ENCODE measurements at places on chromosomes 7 and 10. TPM values are rescaled to one million over a fixed set of nuclear protein-coding genes. Genes with fewer than 3 reads are reported as not detected.
A peak's percentile ranks its signal among the peaks of the same experiment; 100 is the strongest.

SH2D4B gene
- total RNA-seq: 0.22 TPM

GRCh38 chr7:130490311-130490791 lies 1.5 kb upstream of the MEST start:
- no peak overlapping the region for H3K27ac ChIP-seq
- H3K36me3 ChIP-seq: peaks cover 5% of the 10 kb centered on the region
- H3K4me1 ChIP-seq: peaks cover 23% of the 10 kb centered on the region
- H3K4me3 ChIP-seq: no peak overlapping the region

DNA sequence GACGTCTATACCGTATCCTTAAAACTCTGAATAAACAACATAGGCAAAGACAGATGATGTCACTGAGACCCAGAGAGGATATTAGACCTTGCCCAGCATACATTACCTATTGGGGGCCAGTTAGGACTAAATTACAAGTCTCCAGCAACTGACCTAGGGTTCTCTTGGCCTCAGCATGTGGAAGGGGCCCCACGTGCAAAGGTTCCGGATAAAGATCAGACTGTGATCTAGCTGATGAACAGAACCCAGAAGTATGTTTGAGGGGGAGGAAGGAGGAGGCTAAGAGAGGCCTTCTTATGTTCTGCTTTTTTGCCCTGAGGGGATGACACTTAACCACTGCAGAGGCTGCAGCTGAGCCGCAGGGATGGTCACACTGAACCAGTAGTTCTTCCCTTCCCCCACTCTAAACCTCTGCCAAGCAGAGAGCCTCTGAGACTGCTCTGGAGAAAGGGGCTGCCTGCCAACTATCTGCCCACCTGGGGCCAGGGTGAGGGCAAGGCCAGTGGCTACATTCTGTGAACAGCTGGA lies 24.0 kb upstream of the KMT2C start:
- H3K4me1 ChIP-seq: peaks cover 7% of the 10 kb centered on the region
- no peak overlapping the region for H3K4me3 ChIP-seq

GRCh38 chr7:142420554-142421362 lies 162.9 kb upstream of the PRSS58 start:
- H3K4me3 ChIP-seq: no peak overlapping the region
- H3K4me1 ChIP-seq: peaks cover 14% of the 10 kb centered on the region
- no peak overlapping the region for H3K27ac ChIP-seq
- H3K36me3 ChIP-seq: no peaks in the 10 kb centered on the region

- H3K36me3 ChIP-seq: peaks cover 4% of the 10 kb centered on the region
- H3K4me1 ChIP-seq: peaks cover 19% of the 10 kb centered on the region
- H3K27ac ChIP-seq: no peak overlapping the region
- DNase-seq: peak; percentile 72
Measured at GRCh38 chr10:75399461-75400162, 2.0 kb downstream of the ZNF503 start.

ANK3 gene
- total RNA-seq: 3.6 TPM

GRCh38 chr10:122190176-122190943 lies 80.7 kb upstream of the BTBD16 start:
- DNase-seq: no peak
- no peaks in the 10 kb centered on the region for H3K36me3 ChIP-seq
- no peak overlapping the region for H3K4me3 ChIP-seq
- H3K4me1 ChIP-seq: no peaks in the 10 kb centered on the region
- peaks cover 4% of the 10 kb centered on the region for H3K27me3 ChIP-seq
- no peak overlapping the region for H3K27ac ChIP-seq

CRYGN gene
- 0.25 TPM for total RNA-seq

LEP gene
- not detected for total RNA-seq

ST8SIA6 gene
- 0.34 TPM for total RNA-seq

DNA sequence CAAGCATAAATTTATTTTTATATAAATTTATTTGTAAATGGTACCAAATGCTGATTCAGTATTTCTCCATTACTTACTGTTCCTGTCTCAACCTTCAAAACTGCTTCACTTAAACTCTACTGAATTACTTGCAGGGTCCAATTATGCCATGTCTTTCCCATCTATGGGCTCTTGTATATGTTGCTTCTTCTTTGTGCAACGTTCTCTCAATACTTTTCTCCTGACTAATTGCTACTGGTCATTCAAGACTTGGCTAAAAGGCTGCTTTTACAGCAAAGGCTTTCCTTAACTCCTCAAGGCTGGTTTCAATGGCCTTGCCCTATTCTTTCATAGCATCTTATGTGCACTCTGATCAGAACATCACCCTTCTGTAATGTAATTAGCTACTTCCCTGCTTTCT lies 67.9 kb downstream of the RNLS start:
- H3K4me3 ChIP-seq: no peak overlapping the region
- no peaks in the 10 kb centered on the region for H3K4me1 ChIP-seq
- no peaks in the 10 kb centered on the region for H3K27me3 ChIP-seq
- H3K27ac ChIP-seq: no peak overlapping the region

MYL10 gene
- total RNA-seq: not detected

TAF5 gene
- total RNA-seq: 11.6 TPM

SHTN1 gene
- 0.54 TPM for total RNA-seq

GRCh38 chr10:77291596-77292505 lies 345.8 kb downstream of the KCNMA1 start:
- peaks cover 6% of the 10 kb centered on the region for H3K4me1 ChIP-seq
- no peak for DNase-seq
- H3K4me3 ChIP-seq: no peak overlapping the region
- no peaks in the 10 kb centered on the region for H3K36me3 ChIP-seq
- H3K27ac ChIP-seq: no peak overlapping the region
- H3K27me3 ChIP-seq: peaks cover 8% of the 10 kb centered on the region

DNA sequence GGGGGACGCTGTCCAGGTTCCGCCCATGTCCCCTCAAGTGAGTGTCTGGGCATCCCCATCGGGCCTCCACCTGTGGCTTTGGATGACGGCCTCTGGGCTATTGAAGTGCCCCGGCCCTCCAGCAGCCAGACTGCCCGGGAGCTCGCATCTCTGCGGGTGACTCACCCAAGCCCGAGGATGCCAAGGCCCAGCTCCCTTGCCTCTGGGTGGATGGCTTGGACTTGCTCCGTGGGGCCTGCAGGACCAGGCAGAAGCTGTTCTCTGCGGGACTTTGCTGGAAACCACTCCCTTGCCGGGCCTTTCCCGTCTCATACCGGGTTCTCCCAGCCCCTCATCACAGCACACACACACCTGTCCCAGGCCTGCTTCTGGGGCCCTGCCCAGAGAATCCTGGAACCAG lies 22.4 kb downstream of the DPYSL4 start:
- no peaks in the 10 kb centered on the region for H3K4me1 ChIP-seq
- H3K27me3 ChIP-seq: no peaks in the 10 kb centered on the region
- no peak for DNase-seq
- H3K4me3 ChIP-seq: no peak overlapping the region
- H3K36me3 ChIP-seq: no peaks in the 10 kb centered on the region
- H3K27ac ChIP-seq: no peak overlapping the region

DNA sequence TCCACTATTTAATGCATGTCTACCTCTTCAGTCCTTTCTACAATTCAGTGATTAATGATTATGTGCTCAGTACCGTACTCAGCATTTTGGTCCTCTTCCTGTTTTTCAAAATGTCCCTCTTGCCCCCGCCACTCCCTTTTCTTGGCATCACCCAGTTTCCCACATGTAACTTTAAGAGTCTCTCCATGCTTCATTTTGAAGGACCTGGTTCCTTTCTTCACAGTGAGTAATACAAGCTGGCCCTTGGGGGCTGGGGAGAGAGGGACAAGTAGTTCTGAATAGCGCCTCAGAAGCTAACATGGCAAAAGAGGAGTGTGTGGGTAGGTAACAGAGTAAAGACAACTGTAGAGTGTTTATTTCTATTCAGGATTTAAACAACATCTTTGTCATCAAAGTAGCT lies 34.6 kb upstream of the SLIT1 start:
- H3K4me3 ChIP-seq: no peak overlapping the region
- no peaks in the 10 kb centered on the region for H3K27me3 ChIP-seq
- DNase-seq: no peak
- peaks cover 24% of the 10 kb centered on the region for H3K4me1 ChIP-seq
- no peak overlapping the region for H3K27ac ChIP-seq

DNA sequence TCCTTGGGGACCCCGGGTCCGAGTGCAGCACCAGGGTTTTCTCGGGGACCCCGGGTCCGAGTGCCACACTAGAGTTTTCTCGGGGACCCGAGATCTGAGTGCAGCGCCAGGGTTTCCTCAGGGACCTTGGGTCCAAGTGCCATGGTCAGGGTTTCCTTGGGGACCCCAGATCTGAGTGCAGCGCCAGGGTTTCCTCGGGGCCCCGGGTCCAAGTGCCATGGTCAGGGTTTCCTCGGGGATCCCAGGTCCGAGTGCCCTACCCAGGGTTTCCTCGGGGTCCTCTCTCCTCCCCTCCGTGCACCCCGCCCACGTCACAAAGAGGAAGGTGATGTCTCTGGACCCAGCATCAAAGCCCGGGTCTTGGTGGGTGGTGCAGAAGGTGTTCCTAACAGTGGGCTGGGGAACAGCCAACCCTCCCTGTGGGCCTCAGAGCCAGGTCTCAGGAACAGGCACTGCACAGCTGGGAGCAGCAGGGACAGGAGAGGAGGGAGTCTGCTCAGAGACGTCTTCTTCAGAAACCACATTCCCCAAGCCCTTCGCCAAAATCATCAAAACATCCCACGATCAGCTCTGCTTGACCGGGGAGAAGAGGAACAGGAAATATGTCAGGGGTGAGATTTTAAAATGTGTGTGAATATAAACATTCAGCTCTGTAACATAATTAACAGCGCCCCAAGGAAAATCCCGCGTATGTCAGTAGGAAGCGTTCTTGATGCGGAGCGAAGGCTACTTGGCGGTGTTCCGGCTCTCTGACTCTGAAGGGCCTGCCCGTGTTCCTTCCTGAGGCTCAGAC lies 540.7 kb downstream of the DNAJB6 start:
- no peaks in the 10 kb centered on the region for H3K27me3 ChIP-seq
- H3K36me3 ChIP-seq: no peaks in the 10 kb centered on the region
- H3K4me1 ChIP-seq: peaks cover 13% of the 10 kb centered on the region
- H3K4me3 ChIP-seq: no peak overlapping the region
- no peak for DNase-seq

DNA sequence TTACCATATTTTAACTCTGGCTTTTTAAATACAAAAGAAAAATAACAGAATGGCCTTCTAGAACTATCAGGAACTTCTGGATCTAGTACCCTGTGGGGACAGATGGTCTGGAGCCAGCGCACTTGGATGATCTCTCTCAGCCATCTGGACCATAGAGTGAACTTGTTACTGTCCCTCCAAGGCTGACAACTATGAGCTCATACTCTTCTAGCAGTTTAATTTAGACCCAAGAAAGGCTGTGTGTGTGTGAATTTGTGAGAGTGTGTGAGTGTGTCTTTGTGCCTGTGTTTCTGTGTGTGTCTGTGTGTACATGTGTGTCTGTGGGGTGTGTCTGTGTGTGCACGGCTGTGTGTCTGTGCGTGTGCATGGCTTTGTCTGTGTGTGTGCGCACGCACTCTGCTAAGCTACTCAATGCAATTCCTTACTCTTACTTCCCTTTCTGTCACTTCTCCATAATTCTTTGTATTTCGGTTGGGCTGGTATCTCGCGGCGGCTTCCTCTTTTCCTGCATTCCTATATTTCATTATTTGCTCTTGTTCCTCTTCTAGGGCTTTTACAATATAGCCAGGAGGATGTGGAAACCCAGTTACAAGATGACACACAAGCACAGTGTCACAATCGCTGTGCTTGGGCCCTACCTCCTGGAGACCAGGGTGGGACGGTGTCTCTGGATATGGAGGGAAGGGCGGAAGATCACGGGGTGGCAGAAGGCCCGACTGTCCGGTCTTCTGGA lies 51.9 kb downstream of the IKZF1 start:
- peak overlapping the region; percentile 93 for H3K27ac ChIP-seq
- no peak for DNase-seq
- peaks cover 55% of the 10 kb centered on the region for H3K36me3 ChIP-seq
- H3K27me3 ChIP-seq: no peaks in the 10 kb centered on the region
- H3K4me3 ChIP-seq: peak overlapping the region; percentile 48

GRCh38 chr7:137774793-137775201 lies 72.0 kb downstream of the DGKI start:
- H3K27me3 ChIP-seq: peaks cover 8% of the 10 kb centered on the region
- no peak for DNase-seq
- no peak overlapping the region for H3K27ac ChIP-seq
- no peak overlapping the region for H3K4me3 ChIP-seq

HOXA9 gene
- total RNA-seq: not detected

DNA sequence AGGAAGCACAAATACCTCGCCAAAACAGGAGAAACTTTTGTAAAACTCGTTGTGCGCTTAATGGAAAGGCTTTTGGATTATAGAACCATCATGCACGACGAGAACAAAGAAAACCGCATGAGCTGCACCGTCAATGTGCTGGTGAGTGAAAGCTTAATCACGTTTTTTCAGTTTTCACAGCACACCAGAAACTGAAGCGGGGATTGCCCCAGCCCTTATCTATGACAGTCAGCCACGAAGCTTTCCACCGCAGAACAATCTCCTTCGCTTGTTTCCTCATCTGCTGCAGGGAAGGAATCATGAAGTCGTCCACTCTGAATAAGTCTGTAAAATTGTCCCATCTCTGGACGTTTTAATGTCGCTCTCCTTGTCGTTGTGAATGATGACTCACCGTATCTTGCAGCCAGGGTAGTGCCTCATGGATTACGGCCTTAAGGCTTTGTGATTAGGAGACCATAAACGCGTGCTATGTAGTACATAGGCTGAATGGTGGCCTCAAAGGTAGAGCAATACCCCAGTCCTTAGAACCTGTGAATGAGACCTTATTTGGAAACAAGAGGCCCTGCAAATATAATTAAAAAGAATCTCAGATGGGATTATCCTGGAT lies 174.9 kb upstream of the NPS start:
- no peak overlapping the region for H3K27ac ChIP-seq
- no peak overlapping the region for H3K4me3 ChIP-seq
- H3K36me3 ChIP-seq: no peaks in the 10 kb centered on the region
- no peak for DNase-seq

GALNT17 gene
- total RNA-seq: not detected

MSRB2 gene
- total RNA-seq: 11.1 TPM

- no peak overlapping the region for H3K4me3 ChIP-seq
- peaks cover 3% of the 10 kb centered on the region for H3K36me3 ChIP-seq
- no peak overlapping the region for H3K27ac ChIP-seq
Measured at GRCh38 chr7:152677808-152678670, 2.1 kb upstream of the XRCC2 start.

RELN gene
- total RNA-seq: not detected

TACC2 gene
- not detected for total RNA-seq

DNA sequence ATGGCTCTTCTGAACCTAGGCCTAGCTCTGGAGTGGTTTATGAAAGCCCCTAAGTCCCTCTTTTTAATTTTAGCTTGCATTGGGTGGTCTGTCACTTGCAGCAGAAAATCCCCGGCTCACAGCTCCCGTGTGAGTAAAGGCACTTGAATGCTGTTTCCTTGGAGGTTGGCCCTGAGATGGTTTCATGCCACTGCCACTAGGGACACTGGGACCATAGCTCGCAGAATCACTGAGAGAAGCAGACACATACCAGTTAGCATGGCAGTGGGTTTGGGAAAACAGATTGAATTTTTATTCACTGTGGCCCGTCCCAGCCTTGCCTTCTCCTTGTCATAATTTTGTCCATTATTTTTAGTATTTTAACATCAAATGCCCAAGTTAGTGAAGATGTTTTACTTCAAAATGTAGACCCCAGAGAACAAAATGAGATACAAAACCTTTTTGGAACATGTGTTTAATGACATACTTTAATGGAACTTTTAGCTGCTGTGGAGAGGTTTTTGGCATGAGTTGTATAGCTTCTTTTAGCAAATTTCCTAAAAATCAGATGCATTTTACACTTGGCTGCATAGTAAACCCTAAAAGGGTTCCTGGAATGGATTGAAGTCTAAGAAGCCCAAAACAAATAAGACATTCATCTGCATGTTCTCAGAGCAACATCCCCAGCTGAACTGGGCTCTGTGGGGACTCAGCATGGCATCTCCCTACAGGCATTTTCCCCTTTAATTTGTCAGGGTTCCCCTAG lies 259.7 kb upstream of the PITRM1 start:
- H3K36me3 ChIP-seq: peaks cover 7% of the 10 kb centered on the region
- peaks cover 6% of the 10 kb centered on the region for H3K4me1 ChIP-seq
- no peak for DNase-seq
- H3K4me3 ChIP-seq: no peak overlapping the region
- H3K27ac ChIP-seq: no peak overlapping the region
- peaks cover 5% of the 10 kb centered on the region for H3K27me3 ChIP-seq
